ENCODE measurements at places on chromosomes 16 and 17.

DNA sequence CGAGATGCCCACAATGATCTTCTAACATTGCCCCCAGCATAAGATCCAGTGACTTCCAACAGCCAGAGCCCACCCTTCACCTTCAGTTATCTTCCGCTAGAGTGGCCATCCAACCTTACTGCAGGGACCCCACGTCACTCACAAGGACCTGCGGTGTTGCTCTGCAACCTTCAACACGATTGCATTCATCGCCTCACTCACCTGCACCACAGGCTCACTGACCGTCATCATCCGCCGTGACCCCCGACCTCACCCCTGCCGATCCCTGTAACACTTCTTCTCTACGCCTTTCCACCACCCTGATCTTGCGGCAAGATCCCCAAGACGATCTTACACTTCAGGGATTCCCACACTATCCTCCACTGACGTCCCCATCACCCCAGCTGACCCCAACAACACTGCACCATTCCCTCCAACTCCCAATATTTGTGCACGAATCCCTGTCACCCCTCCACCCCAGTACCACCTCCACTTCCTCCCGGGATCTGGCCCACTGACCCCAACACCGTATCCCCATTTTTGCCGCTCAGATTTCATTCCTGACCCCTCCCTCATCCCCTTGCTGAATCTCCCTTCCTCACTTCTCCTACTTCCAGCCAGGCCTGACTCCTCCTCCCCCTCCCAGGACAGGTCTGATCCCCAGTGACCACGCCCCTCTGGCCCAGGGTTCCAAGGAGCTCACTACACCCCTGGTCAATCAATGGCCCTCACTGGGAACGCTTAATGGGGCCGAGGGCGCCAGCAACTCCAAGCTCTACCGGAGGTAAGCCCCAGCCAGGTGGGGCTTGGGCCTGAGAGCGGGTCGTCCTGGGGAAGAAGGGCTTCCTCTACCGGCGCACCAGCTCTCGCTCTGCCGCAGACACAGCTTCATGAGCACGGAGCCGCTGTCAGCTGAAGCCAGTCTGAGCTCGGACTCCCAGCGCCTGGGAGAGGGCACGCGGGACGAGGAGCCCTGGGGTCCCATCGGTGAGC, 7.6 kb downstream of the RUNDC3A start:
- no peak for DNase-seq

DNA sequence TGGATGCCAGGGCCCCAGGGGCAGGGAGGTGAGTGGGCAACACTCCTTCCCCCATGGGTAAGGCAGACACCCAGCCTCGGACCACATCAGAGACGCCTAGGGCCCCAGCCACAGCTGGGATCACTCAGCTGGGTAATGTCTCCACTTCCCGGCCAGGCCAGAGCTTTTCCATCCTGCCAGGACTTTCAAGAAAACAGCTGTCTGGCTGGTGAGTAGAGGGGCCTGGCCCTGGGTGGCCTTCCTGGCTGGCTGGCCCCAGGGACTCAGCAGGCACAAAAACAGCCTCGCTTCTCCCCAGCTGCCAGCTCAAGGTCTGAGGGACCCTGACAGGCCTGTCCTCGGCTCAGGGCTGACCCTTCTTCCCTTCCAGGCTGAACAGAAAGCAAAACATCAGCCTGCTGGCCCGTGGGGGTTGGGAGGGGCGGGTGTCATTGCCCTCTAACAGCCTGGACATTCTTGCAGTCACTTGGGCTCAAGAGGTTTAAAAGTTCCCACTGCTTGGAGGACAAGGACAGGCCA, 45.3 kb upstream of the JPH3 start:
- no peak for DNase-seq

DNA sequence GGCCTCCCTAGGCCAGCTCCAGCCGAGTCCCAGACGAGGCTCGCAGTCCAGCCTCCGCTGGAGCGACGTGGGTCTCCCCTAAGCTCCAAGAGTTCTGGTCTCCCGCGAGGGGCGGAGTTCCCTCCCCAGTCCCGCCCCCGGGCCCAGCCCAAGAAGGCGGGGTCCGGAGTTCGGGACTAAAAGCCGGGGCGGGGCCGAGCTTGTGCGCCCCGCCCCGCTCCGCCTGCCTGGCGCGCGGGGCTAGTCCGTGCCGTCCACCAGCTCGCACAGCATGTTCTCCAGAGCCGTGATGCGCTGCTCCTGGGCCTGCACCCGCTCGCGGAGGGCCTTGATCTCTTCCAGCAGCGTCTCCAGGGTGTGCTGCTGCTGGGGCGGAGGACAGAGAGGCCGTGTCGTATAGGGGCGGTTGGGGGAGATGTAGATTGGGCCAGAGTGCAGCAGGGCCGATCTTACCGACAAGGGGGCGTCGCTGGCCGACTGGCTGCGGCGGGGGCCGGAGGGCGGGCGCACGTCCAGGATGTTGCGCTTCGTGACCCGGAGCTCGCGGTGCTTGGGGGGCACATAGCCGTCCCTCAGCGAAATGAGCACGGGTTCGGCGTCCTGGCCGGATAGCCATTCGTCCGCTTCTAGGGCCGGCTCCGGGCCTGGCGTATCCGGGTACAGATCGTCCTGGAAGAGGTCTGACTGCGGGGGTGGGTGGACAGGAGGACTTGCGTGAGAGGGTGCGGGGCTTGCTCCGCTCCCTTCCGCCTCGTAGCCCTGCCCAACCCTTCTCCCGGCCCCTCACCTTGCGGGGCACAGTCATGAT, 7.0 kb downstream of the CORO6 start:
- peak; percentile 93 for DNase-seq

- DNase-seq: peak; percentile 84
Observed at GRCh38 chr17:75404731-75405364, 630 bp downstream of the GRB2 start.

DNA sequence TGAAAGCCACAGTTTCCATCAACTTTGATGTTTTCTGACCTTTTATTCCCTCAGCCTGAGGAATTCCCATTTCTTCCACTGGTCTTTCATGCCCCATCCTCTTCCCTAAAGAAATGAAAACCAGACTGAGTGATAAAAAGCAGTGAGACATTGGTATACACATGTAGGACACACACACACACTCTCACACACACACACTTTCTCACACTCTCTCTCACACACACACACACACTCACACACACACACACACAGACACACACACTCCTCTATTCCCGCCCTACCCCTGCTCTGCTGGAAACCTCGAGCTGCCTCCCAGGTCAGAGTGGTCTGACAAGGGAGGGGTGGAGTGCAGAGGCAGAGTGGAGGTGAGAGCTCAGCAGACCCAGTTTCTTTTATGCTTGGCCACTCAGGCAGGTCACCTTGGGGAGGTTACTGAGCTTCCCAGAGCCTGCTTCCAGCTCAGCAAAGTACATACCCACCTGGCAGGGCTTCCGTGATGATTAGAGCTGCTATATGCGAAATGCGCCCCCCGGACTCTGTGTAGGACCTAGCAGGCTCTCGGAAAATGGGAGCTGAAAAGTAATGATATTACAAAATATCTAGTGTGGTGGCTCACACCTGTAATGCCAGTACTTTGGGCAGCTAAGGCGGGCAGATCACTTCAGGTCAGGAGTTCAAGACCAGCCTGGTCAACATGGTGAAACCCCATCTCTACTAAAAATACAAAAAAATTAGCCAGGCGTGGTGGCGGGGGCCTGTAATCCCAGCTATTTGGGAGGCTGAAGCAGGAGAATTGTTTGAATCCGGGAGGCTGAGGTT, 30.7 kb downstream of the CCR7 start:
- DNase-seq: no peak

DNA sequence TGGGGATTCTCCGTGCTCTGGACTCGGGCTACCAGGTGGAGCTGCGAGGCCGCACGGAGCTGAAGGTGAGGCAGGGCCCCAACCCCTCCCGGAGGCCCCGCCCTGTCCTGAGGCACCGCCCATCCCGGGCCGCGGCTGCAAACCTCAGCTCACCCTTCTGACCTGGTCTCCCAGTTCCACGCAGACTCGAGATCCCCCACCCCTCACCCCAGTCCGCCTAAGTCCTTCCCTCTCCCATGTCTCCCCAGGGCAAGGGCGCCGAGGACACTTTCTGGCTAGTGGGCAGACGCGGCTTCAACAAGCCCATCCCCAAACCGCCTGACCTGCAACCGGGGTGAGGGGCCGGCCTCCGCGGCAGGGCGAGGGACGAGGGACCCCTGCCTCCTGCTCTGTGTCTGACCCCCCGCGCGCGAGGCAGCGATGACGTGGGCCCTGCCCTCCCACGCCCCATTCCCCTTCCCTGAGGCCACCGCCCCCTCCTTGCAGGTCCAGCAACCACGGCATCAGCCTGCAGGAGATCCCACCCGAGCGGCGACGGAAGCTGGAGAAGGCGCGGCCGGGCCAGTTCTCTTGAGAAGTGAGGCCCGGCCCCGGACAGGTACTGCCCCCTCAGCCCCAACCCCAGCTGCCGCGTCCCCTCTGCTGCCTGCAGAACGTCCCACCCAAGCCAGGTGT, 13.7 kb downstream of the GUCY2D start:
- DNase-seq: peak; percentile 65

GRCh38 chr17:43550754-43551153, 4.6 kb upstream of the ETV4 start:
- no peak for DNase-seq

- DNase-seq: no peak
Observed at GRCh38 chr16:30691907-30692306, 7.1 kb upstream of the SRCAP start.

- no peak for DNase-seq
Observed at GRCh38 chr17:2138761-2139160, 83.9 kb downstream of the HIC1 start.

- DNase-seq: no peak
Observed at GRCh38 chr16:15690296-15690695, 40.3 kb downstream of the NDE1 start.

- peak; percentile 43 for DNase-seq
Observed at GRCh38 chr16:27389272-27389961, 12.6 kb upstream of the IL21R start.

DNA sequence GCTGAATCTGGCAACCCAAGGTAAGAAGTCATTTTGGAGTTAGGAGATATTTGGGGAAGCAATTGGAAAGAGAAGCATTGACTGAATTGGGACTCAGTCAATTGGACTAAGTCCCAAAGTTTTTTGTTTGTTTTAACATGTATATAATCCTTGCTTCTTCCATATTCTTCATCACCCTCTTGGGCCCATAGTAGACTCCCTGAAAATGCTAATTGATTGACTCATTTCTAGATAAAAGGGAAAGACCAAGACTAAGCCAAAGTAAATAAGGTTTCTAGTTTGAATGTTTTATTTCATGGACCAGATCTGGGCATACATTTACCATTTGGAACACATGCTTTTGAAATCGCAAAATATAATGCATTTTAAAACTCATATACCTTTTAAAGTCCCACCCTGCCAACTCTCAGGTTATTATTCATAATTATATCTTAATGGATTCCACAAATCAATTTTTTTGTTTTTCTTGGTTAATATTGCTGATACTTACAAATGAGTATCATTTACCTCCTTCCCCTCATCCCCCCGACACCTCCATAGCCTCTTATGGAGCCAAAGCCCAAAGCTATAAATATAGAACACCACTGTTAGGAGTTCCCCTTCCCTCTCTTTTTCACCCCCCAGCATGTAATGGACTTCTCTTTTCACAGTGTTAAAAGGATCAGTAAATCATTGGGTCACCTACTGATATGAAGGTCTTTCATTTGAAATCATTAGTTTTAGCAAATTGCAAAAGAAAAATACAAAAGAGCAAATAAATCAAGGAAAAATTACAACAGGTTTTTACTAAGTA, 674.0 kb upstream of the SOX9 start:
- no peak for DNase-seq

GRCh38 chr17:69320908-69321238, 6.1 kb downstream of the ABCA5 start:
- no peak for DNase-seq

DNA sequence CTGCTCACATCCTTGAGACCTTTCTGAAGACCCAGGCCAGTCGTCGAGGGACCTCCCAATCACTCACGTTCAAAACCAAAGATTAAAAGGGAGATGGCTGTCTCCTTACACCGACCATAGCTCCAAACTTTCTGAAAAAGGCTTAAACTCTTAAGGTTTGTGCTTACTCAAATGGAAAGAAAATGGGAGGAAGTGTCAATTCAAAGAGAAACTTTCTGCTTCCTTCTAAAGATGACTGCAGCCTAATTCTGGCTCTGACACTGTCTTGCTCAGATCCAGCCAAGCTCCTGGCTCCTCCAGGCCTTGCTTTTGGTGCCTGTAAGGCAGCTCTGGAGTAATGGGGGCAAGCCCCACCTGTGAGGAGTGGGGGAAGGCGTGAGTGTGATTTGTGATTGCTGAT, 54.9 kb upstream of the WSB1 start:
- DNase-seq: no peak

GRCh38 chr16:88957887-88958577, 19.0 kb downstream of the CBFA2T3 start:
- DNase-seq: no peak

DNA sequence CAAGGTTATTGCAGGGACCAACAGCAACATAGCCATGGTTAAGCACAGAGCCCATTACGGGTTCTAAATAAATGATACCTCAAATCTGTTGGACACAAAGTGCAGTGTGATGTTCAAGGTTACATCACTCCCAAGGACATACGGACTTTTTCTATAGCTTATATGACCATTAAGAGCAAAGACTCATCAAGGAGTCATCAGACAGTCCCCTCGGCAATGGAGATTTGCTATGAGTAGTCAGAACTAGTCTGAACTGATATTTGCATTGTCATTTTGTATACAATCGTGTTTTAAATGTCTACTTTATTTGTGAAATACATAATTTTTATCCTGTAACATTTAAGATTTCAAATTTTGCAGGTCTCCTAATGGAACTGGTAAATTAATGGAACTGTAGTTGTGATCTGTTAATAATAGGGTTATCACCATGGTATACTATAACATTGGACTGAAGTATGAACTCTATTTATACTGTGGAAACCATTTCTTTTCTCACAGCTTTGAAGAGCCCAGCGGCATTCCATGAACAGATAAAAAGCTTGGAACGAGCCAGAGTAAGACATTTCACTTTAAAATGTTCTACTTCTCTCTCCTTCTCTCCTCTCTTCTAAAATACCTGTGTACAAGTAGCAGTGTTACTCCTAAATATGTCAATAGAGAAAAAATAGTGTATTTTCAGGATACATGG, 140.9 kb downstream of the MRTFB start:
- DNase-seq: no peak

GRCh38 chr17:75980188-75981018, 1.4 kb downstream of the TEN1 start:
- DNase-seq: no peak

GRCh38 chr16:73143576-73144422, 95.9 kb upstream of the ZFHX3 start:
- no peak for DNase-seq

GRCh38 chr17:82933911-82934310, 94.1 kb upstream of the ZNF750 start:
- DNase-seq: no peak

- no peak for DNase-seq
Observed at GRCh38 chr16:52227851-52228250, 319.1 kb downstream of the TOX3 start.

- DNase-seq: no peak
Observed at GRCh38 chr16:88691924-88692560, 5.7 kb upstream of the SNAI3 start.

- DNase-seq: peak; percentile 85
Observed at GRCh38 chr17:68101075-68101986, 65.8 kb downstream of the KPNA2 start.

GRCh38 chr16:64981568-64982281, 140.1 kb downstream of the CDH11 start:
- DNase-seq: no peak

- no peak for DNase-seq
Observed at GRCh38 chr17:17191346-17191792, 14.8 kb downstream of the PLD6 start.

- no peak for DNase-seq
Observed at GRCh38 chr16:58284469-58284868, 10.4 kb downstream of the PRSS54 start.

Data from activated CD8-positive, alpha-beta memory T cell treated with anti-CD3 and anti-CD28 coated beads for 24 hours (primary cell).